ENCODE measurements at places on chromosomes 7 and 10.
A peak's percentile ranks its signal among the peaks of the same experiment; 100 is the strongest.

GRCh38 chr7:105305633-105306032 lies 83.1 kb downstream of the SRPK2 start:
- DNase-seq = no peak

DNA sequence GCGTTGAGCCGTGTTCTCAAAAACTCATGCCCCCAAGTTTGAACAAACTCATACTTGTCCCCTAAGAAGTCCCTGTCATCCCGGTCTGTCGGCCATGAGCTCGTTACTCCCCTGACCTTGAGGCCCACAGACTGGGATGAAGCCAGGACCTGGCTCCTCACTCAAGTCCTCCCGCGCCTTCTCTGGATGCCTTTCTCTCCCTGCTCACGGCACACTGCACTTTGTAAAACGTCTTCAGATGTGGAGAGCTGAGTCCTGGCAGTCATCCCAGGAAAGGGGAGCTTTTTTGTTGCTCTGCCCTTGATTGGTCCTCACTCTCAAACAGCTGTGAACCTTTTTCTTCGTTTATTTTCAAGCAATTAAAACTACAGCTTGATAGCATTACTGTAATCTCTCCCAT lies 110.8 kb downstream of the JAZF1 start:
- no peak for DNase-seq

- DNase-seq = no peak
Observed at GRCh38 chr7:2157473-2158279, 75.1 kb downstream of the MAD1L1 start.

DNA sequence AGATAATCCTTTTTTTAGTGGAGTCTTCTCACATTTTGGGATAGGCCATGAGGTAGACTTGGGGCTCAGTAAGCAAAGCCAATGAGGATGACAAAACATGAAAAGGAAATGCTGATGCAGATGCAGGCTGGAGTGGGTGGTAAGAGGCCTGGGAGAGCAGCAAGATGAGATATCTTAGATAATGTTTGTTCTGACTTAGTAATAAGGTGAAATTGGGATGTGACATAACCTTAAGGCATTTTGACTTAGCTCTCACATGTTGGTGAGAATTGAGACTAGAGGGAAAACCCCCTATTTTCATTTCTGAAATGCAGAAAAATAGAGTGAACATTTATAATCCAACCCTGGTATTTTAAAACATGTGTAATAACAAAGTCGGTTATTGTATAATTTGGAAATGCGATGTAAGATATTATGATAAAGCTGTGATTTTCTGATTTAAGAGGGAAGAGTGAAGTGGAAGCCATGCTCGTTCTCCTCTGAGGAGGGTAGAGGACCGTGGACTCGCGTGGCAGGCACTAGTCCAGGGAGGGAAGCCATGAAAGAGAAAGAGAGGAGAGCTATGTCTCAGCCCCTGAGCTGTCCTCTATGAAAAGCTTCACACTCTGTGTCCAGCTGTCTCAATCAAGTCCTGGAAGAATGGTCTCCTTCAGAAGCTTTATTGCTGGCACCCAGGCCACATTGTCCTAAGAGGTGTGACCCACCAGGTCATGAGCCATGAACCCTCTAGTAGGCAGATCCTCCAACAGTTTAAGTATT lies 57.3 kb downstream of the ST7 start:
- DNase-seq = no peak

- DNase-seq = no peak
Observed at GRCh38 chr10:72466018-72466417, 111.3 kb upstream of the DNAJB12 start.

DNA sequence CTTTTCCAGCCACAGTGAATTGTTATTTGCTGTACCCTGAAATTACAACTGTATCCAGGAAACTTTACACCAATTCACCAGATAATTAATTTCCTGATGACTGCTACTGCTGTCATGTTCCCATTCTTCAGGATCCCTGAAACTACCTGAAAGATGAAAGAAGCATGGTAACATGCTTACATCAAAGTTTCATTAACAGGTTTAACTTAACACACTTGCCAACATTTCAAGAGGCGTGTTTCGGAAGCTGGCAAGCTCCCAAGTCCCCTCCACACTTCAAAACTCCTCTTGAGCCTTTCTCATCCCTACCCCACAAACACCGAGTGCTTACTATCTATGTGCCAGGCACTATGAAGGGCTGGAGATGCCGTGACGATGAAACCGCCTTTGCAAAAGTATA lies 88.6 kb downstream of the MPP7 start:
- no peak for DNase-seq

DNA sequence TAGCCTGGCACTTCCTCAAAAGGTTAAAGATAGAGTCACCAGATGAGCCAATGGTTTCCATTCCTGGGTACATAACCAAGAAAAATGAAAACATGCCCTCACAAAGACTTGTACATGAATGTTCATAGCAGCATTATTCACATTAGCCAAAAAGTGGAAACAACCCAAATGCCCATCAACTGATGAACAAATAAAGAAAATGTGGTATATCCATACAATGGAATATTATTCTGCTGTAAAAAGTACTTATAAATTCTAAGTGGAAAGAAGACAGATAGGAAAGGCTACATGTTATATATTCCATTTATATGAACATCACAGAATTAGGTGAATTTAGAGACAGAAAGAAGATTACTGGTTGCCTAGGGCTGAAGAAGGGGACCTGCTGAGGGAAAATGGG lies 10.7 kb upstream of the SLC16A9 start:
- DNase-seq = no peak

DNA sequence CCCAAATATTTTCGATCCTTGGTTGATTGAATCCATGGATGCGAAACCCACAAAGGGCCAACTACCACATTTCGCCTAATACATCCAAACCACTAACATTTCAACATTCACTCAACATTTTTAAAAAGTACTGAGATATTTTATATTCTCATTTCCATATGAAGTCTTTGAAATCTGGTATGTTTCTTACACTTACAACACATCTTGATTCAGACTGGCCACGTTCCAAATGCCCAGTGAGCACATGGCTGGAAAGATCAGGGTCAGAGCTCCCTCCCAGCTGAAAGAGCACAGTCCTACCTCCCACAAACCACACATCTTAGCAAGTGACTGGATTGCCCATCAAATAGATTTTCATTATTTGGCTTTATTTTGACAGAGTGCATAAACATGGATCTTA lies 18.9 kb downstream of the NCAPG2 start:
- no peak for DNase-seq

DNA sequence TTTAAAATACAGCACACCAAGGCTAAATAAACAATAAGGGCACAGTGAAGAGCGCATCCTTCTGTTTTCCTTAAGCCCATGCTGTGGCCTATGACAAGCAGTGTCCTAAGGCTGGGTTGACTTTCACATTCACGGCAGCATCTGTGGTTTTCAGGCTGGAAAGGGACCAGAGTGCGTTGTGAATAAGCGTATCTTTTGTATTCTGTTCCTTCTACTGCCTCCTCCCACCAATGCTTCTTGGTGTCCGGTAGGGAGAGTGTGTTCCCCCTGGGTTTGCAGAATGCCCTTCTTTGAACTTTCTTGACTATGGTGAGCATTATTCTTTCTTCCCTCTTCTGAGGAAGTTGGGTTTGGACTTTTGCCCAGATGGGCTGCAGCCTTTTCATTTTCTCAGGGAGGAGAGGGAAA lies 73.6 kb downstream of the ABCA13 start:
- DNase-seq = no peak

- DNase-seq = peak; percentile 58
Observed at GRCh38 chr10:61987951-61988379, 86.5 kb downstream of the ARID5B start.

- no peak for DNase-seq
Observed at GRCh38 chr7:115229401-115230105, 307.7 kb downstream of the MDFIC start.

DNA sequence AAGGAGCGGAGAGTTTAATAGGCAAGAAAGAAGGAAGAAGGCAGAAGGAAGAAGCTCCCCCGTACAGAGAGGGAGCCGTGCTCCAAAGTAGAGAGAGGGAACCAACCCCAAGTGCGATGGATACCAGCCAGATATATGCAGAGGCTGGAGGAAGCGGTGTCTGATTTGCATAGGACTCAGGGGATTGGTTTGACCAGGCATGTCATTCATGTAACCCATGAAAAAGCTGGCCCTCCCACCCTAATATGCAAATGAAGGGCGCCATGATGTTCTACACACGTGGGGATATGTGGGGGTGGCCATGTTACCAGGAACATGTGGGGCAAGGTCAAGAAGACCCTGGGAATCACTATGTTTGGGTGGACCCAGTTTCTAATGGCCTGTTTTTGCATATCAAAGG lies 40.6 kb upstream of the FAM3C start:
- no peak for DNase-seq

DNA sequence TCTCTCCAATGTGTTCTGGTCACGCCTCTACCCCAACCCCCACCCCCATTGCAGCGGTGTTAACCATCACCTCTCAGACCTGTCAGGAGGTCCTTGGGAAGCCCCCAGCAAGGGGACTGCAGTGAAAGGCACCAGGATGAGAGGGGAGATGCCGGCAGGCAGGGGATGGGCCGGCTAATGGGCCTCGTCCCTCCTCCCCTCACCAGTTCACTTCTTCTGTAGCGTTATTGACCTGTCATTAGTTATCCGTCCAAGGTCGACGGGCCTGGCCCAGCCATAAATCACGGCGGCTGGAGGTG lies 18.8 kb downstream of the POLL start:
- DNase-seq = no peak

- DNase-seq = no peak
Observed at GRCh38 chr7:142488842-142489241, 231.0 kb upstream of the PRSS58 start.

DNA sequence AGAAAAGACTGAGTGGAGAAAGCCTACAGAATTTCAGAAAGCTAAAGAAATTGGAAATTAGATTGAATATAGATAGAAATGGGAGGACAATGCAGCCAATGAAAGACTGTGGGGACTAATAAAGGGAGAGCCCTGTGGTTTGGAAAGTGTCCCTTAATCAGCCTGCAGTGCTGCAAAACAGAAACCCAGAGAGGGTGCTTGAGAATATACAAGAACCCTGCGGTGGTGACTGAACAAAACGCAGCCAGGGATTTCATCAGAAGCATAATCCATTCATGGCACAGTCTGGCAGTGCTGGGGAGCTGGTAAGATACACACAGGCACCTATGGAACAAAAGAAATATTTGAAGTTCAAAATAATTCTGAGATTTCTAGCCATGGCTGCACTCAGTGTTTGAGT lies 19.1 kb downstream of the CEP41 start:
- no peak for DNase-seq

DNA sequence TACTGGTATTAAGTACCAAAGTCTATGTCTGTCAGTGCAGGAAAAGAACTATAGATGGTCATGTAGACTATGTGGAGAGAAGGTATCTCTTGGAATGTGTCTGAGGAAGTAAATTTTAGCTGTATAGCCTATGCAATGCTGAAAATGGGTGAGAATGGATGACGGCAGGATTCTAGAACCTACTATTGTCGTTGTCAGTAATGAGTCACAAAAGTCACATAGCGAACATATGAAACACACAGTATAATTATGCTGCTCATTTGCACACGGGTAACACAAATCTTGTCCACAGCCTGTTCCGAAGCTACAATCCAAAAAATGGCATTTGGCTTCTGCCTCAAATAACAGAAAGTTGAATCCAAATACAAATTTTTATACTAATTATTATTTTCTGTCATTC lies 33.6 kb upstream of the KMT2E start:
- DNase-seq = no peak

- DNase-seq = no peak
Observed at GRCh38 chr10:69009360-69009759, 20.8 kb downstream of the KIFBP start.

DNA sequence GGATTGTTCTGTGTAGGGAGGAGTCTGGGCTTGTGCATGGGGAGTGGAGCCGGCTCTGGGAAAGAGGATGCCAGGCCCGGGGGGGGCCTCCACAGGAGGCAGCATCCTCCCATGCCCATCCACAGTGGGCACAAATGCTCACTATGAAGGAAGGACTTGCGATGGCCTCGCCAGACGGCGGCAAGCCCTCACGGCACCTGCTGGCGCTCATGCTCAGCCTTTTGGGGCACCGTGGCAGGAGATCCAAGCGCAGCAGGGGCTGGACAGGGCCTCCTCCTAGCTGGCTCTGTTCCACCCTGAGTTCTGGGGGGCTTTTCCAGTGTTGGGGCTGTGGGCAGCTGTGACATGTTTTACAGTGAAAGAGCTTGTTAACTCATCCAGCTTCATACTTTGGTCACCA lies 15.2 kb downstream of the MDH2 start:
- DNase-seq = no peak

DNA sequence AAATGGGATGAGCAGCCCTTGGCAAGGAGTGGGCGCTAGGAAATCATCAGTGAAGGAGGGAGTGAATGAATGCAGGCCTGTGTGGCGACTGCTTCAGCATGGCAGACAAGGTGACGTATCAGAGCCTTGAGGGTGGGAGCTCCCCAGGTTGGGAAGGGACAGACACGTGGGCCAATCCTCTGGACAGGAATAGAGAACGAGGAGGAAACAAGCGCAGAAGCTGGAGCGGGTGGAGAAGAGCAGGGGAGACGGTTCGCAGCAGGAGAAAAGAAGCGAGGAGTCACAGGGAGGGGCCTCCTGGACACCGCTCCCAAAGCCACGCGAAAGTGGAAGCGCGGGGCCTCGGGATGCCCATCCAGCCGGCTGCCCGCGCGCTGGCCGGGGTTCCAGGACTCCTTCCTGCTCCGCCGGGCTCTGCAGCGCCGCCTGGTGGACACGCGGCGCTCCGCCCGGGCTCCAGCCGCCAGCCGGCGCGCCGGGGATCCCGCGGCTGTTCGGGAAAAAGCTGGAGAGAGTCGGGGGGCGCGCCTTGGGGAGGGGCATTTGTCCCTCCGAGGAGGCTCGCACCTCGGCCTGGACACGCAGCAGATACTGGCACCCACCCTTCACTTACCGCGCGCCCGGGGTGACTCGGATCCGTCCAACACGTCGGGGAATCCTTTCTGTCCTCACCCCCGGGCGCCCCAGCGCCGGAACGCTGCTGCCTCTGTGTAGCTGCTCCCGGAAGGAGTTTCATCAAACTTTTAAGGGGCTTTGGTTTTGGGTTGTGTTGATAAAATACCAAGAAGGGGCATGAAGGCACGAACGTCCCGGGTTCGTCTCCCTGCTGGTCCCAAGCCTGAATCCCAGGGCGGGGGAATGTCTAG lies 6.3 kb downstream of the ZNF503 start:
- DNase-seq = no peak

DNA sequence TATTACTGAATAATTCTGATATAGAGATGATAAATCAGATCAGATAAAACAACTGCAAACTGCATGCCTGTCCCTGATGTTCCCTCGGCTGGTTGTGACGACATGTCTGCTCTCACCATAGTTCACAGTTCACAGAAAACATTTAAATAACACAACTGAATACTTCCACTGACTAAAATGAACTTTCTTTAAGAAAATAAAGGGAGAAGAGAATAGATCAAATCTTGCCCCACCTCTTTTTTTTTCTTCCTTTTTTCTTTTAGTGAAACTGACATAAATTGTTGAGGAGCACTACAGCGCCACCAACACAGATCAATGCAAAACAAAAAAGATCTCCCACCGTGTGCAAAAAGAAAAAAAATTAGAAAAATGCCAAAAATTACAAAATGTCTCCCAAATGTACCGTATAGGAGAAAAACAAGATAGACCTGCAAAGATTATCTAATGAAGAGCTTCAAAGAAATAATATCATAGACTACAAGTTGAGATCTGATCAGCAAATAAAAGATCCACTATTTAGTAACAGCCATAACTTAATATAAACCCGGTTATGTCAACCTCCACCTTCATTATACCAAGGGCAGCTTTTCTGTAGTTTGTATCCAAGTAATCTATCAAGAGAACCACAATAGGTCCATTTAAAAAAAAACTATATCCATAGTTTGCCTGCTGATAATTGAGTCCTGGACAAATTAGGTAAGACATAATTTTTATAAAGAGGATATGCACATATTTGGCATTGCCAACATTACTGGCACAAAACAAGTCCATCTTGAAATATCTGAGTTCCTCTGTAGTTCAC lies 30.7 kb upstream of the EPC1 start:
- DNase-seq = no peak
